ENCODE measurements at places on chromosomes 5 and 9.

DNA sequence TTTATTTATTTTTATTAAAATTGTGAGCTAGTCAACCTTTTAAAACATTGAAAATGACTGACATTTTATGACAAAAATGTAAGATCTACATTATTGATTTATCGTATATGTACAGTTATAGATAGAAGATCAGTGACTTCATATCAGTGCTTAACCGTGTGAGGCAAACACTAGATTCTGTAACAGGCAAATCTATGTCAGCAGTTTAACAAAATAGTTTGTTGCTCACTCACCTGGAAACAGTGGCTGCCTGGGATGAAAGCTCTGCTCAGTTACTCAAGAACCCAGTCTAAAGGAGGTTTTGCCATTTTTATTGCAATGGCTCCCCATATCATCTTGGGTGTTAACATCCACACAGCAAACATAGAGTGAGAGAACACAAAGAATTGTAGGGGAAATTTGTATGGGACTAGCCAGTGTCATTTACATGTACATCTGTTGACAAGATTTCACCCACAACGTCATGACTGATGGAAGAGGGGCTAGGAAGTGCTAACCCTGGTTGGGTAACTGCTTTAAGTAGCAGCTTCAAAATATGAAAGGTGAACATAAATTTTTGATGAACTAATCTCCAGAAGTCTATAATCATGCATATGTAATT lies 49.0 kb downstream of the SGCD start:
- DNase-seq, result no peak

DNA sequence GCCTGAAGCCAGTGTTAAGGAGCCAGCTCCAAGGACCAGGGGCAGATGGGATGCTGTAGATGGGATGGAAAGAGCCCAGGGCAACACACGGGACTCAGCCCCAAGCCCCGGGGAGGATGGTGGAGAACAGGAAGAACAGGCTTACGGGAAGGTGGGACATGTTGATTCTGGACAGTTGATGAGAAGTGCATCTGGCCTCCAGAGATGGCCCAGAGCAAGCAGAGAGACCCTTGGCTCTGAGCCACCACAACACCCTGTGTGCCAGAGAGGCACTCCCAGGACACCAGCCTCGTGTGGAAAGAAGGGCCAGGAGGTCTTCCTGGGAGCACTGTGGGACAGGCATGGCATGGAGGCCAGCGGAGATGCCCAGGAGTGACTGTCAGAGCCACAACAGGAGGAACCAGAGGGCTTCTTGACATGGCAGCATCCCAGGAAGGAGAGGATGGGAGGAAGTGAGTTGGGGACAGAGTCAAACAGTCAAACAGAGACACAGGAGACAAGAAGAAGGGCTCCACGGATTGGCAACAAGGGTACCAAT lies 156.3 kb upstream of the MVB12B start:
- DNase-seq, result no peak

DNA sequence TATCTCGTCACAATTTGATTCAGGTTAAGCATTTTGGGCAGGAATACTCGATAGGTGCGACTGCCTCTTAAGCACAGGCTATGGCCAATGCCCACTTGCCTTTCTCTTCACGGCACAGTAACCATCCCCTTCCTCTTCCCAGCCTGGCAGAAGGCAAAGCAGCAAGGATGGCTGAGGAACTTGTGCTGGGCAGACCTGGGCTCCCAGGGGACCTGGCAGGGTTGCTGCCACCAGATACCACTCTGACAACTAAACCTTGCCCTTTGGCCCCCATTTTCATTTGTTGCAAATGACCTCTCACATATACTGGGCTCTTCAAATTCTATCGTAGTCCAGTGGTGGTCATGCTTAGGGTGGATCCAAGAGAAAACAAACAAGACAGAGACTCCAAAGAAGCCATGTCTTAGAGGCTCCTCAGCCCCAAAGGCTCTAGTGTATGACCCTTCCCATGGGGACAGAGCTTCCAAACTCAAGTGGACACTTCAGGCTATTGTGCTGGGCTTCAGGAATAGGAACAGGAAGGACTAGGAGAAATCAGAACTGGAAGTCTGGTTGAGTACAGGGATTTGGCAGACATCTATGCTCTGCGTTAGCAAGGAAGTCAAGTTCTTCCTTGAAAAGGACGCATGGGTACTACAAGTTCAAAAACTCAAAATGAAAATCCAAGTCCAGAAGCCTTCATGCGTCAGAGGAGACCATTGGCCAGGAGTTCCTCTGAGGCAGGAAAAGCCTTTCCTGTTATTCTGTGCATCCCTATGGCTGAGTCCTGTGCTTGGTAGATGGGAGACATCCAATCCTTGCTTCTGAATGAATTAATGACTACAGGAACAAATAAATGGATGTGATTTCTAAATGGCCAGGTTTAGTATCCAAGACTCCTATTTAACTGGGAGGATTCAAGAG lies 64.6 kb upstream of the PLPP1 start:
- DNase-seq, result no peak

- DNase-seq, result no peak
These were observed 30.9 kb upstream of the PPP2R2B start for GRCh38 chr5:146909255-146910068.

All from activated naive CD4-positive, alpha-beta T cell treated with anti-CD3 and anti-CD28 coated beads, Interleukin-2, amount 50 U/mL, for 72 hours (primary cell).